Right ventricle myocardium inferior (tissue), 1 donor: ENCODE measurements at places on chromosomes 7 and 10. TPM values are rescaled to one million over a fixed set of nuclear protein-coding genes. Genes with fewer than 3 reads are reported as not detected.

DNA sequence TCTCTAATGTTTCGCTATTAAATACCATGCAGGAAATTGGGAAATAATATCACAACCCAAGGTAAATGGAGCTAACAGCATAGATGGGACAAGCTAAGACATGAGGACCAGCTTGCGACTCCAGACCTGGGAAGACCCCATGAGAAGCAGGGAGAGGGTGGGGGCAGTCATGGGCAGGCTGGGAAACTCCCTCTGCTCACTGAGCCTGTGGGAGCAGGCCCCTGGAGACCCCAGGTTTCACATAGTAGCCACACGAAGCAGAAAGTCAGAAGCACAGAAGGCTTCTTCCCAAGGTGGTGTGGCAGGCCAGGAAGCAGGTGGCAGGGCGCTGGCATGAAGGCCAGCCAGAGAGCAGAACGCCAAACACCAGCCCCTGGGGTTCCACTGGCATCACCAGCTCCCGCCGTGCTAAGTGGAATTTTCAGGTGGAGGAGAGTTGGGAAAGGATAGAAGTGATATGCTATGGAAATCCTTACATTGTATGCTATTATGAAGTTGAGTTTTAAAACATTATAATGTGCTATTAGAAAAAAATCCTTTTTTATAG, 99.9 kb upstream of the RNF32 start:
- DNase-seq, result no peak

DNA sequence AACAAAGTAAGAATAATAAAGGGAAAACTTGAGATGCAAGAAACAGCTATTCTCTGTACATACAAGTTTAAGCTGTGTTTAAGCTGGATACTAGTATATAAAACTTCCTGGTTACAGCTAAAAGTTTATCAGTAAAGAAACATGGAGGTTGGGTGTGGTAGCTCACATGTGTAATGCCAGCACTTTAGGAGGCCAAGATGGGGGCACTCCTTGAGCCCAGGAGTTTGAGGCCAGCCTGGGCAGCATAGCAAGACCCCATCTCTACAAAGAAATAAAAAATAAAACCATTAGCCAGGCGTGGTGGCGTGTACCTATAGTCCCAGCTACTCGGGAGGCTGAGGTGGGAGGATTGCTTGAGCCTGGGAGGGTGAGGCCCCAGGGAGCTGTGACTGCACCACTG, 3.2 kb downstream of the RSU1 start:
- DNase-seq, result no peak

GRCh38 chr10:15433850-15434537, 62.9 kb upstream of the FAM171A1 start:
- no peak for DNase-seq

DNA sequence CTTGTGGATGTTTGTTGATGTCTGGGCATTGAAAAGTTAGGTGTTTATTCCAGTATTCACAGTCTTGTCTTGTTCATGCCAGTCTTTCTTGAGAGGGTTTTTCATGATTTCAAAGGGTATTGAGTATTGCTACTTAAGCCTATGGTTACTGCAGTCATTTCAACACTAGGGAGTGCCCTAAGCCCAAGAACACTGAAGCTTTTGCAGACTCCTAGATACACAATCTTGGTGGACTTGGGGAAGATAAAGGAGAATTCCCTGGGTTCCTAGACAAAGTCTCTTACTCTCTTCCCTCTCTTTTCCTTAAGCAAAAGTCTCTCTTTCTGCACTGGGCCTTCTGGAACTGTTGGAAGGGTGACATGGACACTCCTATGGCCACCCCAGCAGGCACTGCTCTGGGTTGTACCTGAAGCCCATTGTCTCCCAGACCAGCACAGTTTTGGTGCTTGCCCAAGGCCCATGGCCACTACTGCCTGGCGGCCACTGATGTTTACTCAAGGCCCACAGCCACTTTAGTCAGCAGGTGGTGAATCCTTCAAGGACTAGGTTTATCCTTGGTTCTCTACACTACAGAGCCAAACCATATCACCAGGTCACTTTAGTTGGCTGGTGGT, 24.9 kb downstream of the SAMD9 start:
- DNase-seq, result no peak

DNA sequence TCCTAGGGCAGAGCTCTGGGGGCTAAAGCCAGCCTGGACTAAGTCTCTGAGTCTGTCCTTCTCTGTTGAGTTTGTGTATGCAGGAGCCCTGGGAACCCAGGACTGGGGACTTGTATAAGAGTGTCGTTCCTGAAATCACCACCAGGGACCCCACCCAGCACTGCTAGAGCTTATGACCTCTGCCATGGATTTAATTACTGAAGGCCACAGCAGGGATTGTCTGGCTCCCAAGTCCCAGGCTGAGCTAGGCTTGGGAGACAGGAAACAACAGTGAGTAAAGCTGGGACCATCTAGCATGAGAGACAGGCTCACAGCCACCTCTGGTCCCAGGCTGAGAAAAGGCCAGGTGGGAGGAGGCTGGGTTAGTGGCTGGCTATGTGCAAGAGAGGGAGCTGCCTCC, 1.4 kb upstream of the TSPAN15 start:
- DNase-seq, result no peak

GRCh38 chr7:47039089-47039648, 542.7 kb downstream of the TNS3 start:
- DNase-seq, result no peak

GRCh38 chr10:112802411-112803022, 147.5 kb upstream of the TCF7L2 start:
- no peak for DNase-seq

GRCh38 chr7:4807598-4808016, 32.2 kb downstream of the AP5Z1 start:
- DNase-seq, result no peak

The TET1 gene
- total RNA-seq, result 3.1 TPM

The GIMAP1 gene
- 5.8 TPM for total RNA-seq
